ENCODE measurements at places on chromosomes 5 and 9.

DNA sequence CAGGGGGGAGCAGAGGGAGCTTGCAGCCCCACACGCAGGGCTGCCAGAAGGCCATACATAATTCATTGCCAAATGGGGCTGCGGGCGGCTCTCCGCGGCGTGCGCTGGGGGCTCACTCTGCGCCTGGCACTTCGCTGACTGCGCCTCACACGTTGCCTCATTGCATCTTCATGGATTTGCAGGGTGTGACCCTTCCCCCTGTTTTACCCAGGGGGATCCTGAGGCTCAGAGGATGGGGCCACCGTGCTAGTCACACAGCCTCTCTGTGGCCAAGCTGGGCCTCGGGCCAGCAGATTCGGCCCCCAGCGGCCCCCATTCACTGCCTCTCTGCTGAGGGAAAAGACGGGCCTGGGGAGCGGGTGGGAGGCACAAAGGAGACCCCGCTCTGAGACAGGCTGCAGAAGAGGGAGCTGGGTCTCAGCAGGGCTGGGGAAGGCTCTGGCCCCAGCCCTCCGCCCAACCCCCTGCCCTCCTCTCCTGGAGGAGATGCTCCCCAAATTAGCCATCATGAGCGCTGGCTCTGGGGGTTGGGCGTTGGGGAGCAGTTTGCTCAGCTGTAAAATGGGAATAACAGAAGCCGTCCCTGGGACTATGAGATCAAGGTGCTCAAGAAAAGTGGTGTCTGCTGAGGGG, 115.5 kb downstream of the C9orf50 start:
- no peak for DNase-seq

DNA sequence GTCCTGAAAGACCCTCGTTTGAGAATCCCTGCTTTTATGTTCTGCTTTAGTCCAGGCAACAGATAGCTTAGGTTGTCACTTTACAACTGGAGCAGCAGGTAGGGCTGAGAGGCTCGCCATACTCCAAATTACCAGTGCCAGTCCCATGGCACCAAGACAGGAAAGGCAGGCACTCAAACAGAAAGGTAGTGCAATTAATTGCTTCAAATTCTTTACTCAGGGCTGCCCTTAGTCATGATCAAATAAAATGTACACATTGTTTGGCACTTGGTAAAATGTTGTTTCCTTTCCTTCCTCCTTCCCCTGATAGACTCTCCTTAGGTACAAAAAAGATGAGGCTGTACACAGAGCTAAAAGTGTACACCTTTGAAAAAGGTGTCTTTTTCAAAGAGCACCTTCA, 115.8 kb upstream of the CCDC152 start:
- DNase-seq: no peak

DNA sequence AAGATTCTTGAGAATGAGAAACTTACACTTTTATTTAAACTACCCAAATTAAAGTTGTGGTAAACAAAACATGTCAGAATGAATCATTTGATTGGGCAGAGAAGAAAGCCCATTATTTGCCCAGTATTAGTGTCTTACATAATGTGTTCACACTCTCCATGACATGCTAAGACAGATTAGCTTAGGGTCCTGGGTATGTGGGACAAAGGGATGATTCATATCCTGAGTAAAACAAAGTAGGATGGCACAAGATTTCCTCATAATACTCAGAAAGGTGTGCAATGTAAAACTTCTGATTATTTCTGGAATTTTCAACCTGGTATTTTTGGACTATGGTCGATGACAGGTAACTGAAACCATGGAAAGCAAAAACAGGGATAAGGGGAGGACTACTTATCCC, 183.9 kb upstream of the POU5F2 start:
- no peak for DNase-seq

DNA sequence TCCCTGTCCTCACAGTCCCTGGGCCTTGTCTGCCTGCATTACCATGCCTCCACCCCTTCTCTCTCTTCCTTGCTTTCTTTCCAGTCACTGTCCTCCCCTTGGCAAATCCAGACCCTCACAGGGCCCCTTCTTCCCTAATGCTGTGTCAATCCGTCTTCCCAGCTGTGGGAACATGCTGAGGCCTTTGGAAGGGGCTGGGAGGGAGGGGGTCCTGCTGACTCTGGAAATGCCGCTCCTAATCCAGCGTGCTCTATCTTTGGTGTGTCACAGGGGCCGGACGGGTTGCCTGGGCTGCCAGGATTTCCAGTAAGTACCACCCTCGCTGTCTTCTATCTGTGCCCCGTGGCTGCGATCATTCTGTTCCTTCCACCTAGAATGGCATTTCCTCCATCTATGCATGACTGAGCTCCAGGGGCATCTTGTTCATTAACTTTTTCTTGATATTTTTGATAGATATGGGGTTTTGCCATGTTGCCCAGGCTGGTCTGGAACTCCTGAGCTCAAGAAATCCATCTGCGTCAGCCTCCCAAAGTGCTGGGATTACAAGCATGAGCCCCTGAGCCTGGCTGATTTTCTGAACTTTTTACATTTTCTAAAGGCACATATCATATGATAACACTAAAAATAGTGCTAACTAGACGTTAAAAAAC, 64.5 kb upstream of the TGFBR1 start:
- DNase-seq: no peak

GRCh38 chr5:78537821-78538220, 110.8 kb downstream of the LHFPL2 start:
- no peak for DNase-seq

DNA sequence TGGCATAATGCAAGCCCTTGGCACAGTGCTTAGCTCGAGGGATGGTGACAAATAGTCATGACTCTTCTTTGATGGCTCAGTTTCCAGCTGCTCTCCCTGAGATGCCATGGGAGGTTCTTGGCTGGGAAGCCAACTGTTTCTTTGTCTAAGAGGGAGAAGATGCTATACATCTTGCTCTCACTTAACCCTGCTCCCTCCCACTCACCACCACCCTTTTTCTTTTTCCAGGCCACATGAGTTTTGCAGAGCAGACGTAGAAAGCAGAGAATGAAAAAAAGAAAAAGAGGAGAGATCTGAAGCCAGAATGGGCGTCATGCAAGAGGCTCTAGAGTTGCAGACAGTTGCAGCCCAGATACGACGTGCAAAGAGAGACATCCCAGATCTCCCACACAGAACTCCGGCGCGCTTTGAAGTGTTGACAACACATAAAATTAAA, 160.5 kb downstream of the FGF18 start:
- no peak for DNase-seq

GRCh38 chr5:168808051-168808616, 229.0 kb upstream of the PANK3 start:
- DNase-seq: no peak

GRCh38 chr5:136279314-136279713, 86.0 kb downstream of the TRPC7 start:
- no peak for DNase-seq

DNA sequence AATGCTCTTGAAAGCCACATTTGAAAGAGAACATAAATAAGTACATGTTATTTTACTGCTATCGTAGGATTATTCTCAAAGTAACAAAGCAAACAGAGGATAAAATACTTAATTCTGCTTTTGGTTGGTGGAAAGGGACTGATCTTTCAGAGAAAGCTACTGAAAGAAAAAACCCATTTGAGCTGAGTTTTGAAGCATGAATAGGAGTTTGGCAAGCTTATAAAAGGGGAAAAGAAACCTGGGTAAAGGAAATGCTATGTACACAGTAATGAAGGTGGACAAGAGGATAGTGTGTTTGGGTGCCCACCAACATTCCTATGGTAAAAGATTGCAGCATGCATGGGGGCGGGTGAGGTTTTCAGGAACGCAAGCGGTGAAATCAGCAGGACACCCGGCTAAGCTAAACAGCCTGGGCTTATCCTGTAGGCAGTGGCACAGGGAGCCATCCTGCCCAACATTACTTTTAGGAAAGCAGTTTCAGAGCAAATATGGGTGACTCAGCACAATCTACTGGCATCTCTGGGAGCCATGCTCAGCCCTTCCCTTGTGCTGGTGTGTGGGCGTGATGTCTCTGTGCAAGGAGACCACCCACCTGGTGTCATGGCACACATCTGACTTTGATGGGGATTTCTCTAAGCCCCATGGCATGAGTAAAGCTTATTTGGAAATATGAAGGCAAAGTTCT, 673.9 kb upstream of the KLF4 start:
- DNase-seq: no peak

- no peak for DNase-seq
These were observed 12.3 kb downstream of the NFIB start for GRCh38 chr9:14301583-14302021.

DNA sequence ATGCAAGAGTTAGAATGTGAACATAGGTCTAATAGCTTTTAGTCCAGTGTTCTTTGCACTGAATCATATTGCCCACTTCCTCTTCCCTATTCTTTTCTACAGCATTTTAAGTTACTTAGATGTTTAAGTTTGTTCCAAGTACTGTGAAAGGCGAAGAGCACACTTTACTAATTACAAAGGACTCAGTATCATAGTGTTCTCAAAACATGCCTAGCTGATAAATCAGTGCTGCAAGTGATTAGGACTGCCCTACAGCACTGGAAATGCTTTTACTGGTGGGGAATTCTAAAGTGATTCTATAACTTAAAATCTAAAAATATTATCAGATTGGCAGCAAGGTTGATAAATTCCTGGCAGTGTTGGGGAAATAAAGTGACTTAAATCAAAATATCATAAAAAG, 177.9 kb upstream of the KCNN2 start:
- no peak for DNase-seq

- no peak for DNase-seq
These were observed 14.5 kb upstream of the ANKRD55 start for GRCh38 chr5:56247592-56247991.

GRCh38 chr9:94921092-94921471, 194.6 kb downstream of the AOPEP start:
- DNase-seq: no peak

DNA sequence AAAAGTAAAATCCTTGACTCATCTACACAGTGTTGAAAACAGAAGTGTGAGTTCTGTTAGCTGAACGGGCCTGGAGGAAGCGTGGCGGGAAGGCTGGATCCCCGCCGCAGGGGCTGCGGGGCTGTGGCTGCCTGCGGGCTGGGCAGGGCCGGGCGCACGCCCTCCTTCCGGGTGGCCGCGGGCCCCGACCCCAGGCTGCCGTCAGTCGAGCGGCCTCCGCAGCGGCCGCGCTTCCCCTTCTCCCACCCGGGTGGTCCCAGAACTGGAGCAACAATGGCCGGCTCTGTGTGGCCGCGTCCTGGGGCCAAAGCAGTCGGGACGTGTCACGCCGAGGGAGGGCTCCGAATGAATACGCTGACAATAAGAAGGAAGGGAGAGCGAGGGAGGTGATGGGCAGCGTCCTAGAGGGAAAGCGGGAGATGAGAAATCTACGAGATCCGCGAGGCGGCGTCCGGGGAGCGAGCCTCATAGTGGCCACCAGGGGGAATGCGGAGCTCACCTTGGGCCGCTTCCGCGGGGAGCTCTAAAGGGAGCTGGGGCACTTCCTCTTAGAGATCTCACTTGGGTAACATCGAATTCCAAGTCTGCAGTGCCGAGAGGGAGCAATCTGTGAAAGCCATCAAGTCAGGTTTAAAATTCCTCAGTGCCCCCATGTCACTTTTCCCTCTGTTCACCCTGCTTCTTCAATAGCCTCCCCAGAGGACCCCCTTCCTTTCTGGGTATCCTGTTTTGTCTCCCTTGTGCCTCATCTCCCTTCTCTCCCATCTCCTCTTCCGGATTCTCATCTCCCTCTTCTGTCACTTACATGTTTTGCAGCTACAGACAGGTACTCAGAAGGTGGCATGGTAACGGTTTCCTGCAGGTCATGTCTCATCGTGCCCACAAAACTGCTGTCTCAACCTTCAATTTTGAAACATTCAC, 83.9 kb downstream of the SLC1A3 start:
- DNase-seq: peak; percentile 24

DNA sequence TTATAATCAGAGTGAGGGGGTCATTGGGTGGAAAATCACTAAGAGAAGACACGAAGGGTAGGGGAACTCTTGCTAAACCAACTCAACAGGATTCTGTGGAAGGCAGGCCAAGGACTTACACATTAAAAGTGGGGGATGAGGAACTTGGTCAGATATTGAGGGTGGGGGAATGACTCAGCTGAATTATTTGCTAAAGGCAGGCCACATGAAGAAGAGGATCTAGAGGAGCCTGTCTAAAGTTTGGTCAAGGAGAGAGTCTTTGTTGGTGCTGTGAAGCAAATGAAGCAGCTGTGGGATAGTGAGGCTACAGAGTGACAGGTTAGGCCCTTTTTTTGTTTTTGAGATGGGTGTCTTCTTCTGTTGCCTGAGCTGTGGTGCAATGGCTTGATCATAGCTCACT, 63.9 kb upstream of the SPRY4 start:
- no peak for DNase-seq

DNA sequence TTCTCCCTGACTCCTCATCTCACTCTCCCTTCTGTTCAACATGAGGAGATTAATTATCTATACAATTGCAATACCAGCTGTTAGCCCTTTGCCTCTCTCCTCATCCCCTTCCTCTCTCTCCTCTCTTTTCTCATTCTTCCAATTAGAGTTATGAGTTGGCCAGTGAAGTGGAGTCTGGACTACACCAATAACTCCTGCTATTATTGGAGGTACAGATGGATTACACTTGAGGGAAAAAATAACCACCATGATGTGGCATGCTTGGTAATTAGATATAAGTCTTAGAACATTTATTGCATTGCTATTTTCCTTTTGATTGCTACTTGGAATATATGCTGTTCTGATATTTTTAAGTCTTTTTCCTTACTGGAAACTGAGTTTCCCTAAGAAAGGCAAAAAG, 159.2 kb downstream of the FRMD3 start:
- no peak for DNase-seq

DNA sequence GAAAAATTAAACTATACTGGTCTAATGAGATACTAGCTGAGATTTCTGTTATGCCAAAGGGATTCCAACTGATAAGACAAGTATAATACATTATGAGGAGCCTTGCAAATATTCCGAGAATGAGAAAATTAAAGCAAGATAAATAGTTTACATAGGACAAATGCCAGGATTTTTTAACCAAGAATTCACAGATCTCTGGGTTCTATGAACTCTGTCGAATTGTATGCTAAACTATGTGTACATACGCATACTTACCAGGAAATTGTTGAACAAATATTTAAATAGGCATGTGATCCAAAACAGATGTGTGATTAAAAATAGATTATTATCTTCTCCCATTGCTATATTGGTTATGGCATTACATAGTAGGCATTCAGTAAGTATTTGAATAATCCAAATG, 616.6 kb downstream of the GABRG2 start:
- no peak for DNase-seq

DNA sequence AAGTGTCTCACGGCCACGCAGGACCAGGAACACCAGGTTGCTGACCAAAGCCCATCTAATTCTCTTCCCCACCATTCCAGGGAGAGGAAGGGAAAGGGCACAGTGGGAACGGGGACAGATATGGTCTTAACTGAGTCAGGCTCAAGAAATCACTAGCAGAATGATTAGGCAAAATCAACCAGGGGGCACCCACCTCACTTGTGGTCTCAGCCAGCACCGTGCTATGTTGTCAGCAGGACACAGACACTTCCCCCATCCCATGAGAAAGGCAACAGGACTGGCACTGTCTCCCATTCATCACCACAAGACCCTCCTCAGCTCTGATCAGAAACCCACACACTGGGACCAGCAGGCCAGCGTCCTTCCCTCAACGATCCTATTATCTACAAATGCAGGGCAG, 2.9 kb downstream of the BICD2 start:
- DNase-seq: no peak

- DNase-seq: no peak
These were observed 15.2 kb downstream of the TGFBR1 start for GRCh38 chr9:99119976-99120655.

- DNase-seq: no peak
These were observed 70.2 kb downstream of the BASP1 start for GRCh38 chr5:17287501-17288155.
